Effector memory CD4-positive, alpha-beta T cell (primary cell): ENCODE measurements at places on chromosomes 4 and X.

DNA sequence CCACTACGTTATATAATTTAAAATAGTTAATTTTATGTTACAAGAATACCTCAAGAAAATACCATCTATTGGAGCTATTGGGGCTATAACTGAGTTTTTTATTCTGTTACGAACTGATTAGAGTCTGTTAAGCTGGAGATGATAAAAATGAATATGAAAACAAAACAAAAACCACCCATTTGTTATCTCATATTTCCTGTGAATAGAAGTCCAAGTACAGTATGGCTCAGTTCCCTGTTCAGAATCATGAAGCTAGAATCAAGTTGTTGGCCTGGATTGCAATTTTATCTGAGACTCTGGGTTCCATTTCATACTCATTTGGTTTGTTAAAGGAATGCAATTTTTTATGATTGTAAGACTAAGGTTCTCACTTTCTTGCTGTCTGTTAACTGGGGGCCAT lies 319.1 kb upstream of the PCDH18 start:
- DNase-seq: no peak

- DNase-seq: no peak
These were observed 411.1 kb downstream of the TRIML1 start for GRCh38 chr4:188550296-188550695.

GRCh38 chrX:118730500-118731247 lies 3.3 kb downstream of the IL13RA1 start:
- DNase-seq: no peak

DNA sequence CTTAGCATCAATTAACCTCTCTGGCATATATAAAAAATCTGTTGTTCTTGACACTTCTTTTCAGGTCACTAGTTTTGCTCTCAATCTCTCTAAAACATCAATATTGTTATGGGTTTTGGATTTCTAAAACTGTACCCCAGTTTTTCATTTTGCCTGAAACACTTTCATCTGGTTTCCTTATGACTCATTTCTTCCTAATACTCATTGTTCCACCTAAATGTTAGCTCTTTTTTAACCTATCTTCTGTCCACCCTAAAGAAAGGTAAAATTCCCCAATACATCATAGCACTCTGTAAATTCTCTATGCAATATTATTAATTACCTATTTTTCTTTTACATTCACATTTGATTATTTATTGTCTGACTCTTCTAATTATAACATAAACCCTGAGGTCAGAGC lies 575.5 kb upstream of the NDST4 start:
- no peak for DNase-seq

- DNase-seq: no peak
These were observed 43.9 kb downstream of the GABRB1 start for GRCh38 chr4:47075262-47075661.

DNA sequence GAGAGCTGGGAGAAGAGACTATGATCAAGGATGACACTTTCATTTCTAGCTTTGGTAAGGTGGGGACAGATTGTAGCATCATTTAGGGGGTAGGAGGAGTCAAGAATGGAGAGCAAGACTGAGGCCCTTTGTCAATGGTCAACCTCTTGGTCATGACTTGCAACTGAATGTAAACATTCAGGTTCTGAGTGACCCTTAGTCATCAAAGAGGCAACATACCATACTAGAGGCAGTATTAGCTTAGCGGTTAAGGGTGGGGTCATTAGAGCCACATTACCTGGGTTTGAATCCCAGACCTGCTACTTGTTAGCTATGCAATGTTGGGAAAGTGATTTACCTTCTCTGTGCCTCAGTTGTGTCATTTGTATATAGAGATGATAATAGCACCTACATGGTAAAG lies 76.5 kb downstream of the MED28 start:
- no peak for DNase-seq

DNA sequence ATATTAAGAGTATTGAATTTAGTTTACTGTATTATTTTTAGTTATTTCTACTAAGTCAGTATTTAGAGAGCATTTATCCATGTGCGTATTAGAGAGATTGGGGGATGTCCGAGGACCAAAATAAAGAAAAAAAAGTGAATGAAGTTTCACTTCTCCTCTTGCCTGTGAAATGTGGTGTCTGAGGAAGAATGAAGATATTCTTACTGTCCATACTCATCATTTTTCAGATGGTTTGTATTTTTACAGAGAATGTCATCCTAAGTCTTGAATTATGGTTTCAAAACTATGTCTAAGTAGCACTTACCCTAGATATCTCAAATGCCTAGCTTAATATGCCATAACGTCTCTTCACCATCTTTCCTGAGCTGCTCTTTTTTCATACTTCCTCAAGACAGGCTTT lies 854.3 kb downstream of the C4orf33 start:
- DNase-seq: no peak

- no peak for DNase-seq
These were observed 157.7 kb downstream of the AFAP1 start for GRCh38 chr4:7781993-7782392.

- no peak for DNase-seq
These were observed 285.4 kb downstream of the UNC5C start for GRCh38 chr4:95263391-95263790.

DNA sequence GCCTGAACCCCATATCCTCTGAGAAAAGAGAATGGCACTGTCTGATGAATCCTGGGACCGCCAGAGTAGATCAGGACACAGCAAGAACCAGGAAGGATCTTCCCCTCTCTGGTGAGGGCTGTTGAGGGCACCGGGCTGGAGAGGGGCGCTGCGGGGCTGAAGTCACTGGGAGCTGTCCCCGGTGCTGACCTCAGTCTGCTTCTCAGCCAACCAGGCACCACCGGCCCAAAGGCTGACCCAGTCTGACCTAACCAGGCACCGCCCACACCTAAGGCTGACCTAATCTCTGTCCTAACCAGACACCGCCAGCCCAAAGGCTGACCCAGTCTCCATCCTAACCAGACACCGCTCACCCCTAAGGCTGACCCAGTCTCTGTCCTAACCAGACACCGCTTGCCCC lies 82.8 kb downstream of the CPZ start:
- DNase-seq: no peak

GRCh38 chr4:88078579-88078978 lies 71.1 kb downstream of the PKD2 start:
- DNase-seq: no peak

- no peak for DNase-seq
These were observed 2.2 kb downstream of the SLIT2 start for GRCh38 chr4:20253735-20254409.

DNA sequence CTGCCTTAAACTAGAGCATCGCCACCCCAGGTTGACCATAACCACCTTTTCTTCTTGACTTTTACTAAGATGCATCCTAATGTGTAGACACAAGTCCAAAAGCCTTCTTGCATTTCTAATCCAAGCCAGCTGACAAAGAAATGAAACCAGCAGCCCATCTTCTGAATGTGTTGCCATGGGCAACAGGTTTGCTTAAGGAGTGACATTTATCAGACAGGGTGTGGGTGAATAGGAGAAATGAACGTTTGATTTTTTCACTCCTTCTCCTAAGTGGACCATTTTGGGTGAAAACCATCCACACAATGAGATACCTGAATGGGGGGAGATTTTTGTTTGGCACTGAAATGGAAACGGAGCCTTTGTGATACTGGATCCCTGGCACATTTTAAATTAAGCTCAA lies 72.7 kb upstream of the C4orf50 start:
- DNase-seq: no peak

GRCh38 chr4:153143527-153144348 lies 60.5 kb upstream of the TRIM2 start:
- no peak for DNase-seq

DNA sequence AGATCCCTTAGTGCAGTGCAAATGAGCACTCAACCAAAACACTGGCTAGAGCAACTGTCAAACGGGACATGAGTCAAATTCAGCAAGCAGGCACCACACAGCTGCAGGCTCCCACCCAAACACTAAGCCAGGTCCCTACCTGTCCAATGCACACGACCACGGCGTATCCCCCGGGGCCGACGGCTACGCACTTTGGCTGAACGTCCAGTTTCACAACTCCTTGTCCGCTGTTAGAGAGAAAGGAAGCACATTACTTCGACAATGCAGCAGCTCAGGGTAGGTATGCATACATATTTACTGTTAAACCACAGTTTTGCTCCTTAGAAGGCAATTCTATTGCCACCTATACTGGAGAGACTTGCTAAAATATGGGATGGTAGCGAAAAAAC lies 35.4 kb downstream of the WDR1 start:
- no peak for DNase-seq

DNA sequence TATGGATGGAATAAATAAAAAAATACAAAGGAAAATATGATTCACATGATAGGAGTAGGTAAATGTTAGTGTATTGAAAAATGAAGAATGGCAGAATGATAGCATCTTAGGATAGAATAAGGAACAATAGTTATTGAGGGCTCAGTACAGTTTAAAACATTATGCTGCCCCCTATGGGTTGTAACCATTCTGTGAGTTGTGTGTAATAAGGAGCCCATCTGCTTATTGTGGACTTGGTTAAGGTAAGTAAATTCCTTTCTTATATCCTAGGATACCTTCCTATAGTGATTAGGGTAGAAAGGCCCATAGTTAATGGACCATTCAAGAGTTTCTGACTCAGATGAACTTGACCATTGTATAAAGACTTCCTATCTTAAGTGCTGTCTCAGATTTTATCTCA lies 195.8 kb downstream of the PDHA2 start:
- DNase-seq: no peak

GRCh38 chrX:115030625-115031024 lies 13.2 kb upstream of the IL13RA2 start:
- DNase-seq: no peak

DNA sequence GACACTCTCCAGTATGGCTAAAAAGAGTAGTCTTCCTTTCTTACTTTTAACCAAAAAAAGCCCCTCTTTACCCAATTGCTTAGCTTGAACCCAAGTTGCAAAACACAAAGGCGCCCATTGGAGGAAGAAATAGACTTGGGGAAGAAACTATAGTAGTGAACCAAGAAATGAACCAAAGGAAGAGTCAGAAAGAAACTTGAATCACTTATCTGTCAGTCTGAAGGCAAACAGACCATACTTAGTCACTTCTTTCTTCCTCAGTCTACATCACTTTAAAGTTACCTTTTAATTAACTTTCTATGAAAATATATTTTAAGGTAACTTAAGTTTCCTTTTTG lies 161.4 kb upstream of the GIMD1 start:
- no peak for DNase-seq

DNA sequence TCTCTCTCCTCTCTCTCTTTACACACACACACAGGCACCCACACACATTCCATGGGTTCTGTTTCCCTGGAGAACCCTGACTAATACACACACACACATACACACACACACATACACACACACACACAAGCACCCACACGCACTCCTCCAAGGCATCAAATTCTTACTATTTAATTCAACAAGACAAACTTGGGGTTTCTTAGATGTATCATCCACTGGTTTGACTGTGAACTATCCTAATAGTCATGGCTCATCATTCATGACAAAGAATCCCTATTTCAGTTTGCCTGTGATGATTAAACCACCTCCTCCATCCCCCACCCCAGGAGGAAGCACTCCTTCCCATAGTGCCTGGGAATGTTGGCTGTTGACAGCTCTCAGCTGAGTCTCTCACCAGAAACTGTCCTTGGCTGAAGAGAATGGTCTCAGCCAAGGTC lies 98.2 kb downstream of the USP46 start:
- DNase-seq: no peak

- DNase-seq: no peak
These were observed 651.5 kb downstream of the CENPC start for GRCh38 chr4:66893807-66894206.

DNA sequence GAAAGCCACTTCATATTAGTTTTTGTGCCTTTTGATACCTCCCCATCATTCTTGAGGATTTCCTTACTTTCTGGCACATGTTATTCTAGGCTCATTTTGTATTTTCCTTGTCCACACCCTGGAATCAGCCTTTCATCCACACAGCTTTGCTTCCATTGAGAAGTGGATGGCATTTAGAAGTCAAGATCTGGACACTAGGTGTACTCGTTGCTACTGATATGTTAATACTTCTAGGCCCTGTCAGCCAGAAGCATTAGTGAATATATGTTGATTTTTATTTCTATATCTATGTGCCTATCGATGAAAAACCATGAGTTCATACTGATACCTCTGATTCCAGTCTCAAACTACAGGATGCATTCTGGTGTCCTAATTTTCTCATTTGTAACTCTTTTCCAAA lies 73.2 kb downstream of the ARHGAP24 start:
- DNase-seq: no peak

DNA sequence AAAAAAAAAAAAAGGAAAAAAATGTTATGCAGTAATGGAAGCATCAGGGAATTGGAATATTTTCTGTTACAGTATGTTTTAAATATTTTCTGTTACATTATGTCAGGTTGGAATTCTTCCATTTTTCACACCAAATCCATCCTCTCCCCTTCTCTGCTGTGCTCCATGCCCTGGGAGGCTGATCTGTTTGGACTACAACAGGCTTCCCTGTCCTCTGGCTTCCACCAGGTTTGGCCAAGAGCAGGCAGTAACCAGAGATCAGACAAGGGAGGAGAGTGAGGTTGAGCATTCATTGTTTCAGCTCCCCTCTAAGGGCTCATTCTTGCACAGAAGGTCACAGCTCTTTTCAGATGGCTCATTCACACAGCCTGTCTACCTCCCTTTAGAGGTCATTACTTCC lies 11.7 kb upstream of the TMEM184C start:
- no peak for DNase-seq

GRCh38 chrX:10714531-10714930 lies 94.1 kb upstream of the MID1 start:
- DNase-seq: no peak

DNA sequence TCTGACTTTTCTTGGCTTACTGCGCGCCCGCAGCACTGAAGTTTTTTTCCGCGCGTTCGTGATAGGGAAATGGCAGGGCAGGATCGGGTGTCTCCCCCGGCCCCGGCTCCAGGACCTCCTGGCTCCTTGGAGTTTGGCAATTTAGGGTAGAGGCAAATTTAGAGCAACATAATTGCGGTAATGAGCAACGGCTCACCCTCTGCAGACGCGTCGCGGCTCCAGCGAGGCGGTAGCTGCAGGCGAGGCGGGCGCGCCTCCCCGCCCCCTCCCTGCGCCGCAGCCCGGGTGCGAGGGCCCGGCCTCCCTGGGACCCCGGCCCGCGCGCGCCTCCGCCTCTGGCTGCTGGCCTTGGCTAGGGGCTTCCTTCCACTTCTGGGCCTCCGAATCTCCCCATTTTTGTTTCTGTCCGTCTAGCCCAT lies 6.2 kb downstream of the MSX1 start:
- no peak for DNase-seq

GRCh38 chrX:22542641-22543040 lies 269.9 kb downstream of the CBLL2 start:
- DNase-seq: no peak

- DNase-seq: no peak
These were observed 37.4 kb downstream of the SLC16A2 start for GRCh38 chrX:74458736-74459135.

DNA sequence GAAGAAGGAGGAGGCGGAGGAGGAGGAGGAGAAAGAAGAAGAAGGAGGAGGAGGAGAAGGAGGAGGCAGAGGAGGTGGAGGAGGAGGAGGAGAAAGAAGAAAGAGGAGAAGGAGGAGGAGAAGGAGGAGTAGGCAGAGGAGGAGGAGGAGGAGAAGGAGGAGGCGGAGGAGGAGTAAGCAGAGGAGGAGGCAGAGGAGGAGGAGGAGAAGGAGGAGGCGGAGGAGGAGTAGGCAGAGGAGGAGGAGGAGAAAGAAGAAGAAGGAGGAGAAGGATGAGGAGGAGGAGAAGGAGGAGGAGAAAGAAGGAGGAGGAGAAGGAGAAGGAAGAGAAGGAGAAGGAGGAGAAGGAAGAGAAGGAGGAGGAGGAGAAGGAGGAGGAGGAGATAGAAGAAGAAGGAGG lies 19.9 kb downstream of the MRFAP1 start:
- DNase-seq: no peak
